ENCODE measurements at places on chromosomes 6 and 20.

GRCh38 chr6:11439017-11439420 is 98.5 kb upstream of the TMEM170B start:
- DNase-seq: no peak

GRCh38 chr6:37283268-37283667 is 25.3 kb upstream of the TMEM217 start:
- no peak for DNase-seq

DNA sequence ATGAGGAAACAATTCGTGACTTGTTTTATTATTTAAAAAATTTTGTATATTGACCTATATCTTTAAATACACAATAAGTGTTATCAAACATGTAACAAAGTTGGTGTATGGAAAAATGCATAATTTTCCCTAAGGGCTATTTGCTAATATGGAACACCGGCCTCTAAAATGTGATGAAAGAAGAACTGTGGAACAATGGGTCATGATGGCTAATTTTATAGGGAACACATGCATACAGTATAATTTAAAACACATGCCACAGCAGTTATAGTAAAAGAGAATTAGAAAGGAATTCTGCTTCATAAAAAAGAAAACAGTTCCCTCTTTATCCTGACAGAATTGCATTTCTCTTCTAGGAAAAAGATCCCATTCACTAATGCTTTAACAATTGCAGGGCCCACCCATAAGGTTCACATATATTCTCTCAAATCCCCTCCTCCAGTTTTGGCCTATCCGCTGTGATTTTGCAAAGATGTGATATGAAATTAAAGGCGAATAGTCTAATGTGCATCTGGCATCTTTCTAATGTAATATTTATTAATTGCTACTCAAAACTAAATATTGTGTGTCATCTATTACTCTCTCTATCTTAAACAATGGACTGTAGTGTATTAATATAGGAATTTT is 628.1 kb upstream of the CITED2 start:
- no peak for DNase-seq

- DNase-seq: no peak
These were observed 625.7 kb upstream of the PTCHD4 start for GRCh38 chr6:48736501-48737206.

DNA sequence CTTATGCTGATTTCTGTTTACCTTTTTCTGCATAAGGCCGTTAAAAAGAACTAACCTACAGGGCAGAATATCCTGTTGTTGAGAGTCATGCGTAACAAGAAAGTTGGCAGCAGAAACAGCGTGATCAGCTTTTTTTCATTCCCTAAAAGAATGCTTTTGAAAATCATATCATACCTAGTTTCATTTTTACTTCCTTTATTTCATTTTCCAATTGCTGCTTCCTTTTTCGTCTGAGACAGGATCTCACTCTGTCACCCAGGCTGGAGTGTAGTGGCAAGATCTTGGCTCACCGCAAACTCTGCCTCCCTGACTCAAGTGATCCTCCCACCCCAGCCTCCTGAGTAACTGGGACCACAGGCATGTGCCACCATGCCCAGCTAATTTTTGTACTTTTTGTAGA is 4.1 kb downstream of the CALHM6 start:
- DNase-seq: no peak

- no peak for DNase-seq
These were observed 40.5 kb upstream of the EDN3 start for GRCh38 chr20:59259946-59260345.

GRCh38 chr6:41850861-41851260 is 44.3 kb downstream of the USP49 start:
- DNase-seq: no peak

DNA sequence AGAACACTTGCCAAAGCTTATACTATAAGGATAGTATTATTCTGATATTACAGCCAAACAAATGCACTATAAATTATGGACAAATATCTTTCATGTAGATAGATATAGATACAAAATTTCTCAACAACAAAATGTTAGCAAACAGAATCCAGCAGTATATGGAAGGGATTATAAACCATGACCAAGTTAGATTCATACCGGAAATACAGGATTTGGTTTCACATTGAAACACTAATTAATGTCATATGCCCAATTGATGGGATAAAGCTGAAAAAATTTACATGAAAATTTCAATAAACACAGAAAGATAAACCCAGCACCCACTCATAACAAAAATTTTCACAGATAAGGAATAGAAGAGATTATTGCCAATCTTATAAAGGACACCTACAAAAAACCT is 770.3 kb upstream of the SLC35B3 start:
- DNase-seq: no peak

DNA sequence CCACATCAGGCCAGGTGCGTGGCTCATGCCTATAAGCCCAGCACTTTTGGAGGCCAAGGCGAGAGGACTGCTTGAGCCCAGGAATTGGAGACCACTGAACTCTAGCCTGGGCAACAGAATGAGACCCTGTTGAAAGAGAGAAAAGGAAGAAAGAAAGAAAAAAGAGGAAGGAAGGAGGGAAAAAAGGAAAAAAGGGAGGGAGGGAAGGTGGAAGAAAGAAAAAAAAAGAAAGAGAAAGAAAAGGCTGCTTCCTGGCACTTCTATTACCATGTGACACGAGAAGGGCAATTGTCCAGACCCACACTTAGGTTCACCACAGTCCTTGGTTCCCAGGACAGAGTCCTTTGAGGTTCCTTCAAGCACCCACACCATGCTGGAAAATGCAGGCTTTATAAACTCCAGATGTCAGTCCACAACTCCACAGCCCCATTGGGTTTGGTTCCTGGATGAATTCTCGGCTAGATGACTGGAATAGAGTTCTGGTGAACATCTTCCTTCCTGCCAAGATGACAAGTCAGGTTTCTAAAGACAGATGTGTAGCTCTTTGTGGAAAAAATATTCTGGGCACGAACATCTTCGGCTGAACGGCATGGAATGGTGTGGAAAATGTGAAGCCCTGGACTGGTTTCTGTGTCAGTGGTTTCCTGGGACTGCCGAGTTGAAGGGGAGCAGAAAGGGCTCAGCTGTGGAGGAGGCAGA is 32.5 kb downstream of the NT5E start:
- DNase-seq: no peak

DNA sequence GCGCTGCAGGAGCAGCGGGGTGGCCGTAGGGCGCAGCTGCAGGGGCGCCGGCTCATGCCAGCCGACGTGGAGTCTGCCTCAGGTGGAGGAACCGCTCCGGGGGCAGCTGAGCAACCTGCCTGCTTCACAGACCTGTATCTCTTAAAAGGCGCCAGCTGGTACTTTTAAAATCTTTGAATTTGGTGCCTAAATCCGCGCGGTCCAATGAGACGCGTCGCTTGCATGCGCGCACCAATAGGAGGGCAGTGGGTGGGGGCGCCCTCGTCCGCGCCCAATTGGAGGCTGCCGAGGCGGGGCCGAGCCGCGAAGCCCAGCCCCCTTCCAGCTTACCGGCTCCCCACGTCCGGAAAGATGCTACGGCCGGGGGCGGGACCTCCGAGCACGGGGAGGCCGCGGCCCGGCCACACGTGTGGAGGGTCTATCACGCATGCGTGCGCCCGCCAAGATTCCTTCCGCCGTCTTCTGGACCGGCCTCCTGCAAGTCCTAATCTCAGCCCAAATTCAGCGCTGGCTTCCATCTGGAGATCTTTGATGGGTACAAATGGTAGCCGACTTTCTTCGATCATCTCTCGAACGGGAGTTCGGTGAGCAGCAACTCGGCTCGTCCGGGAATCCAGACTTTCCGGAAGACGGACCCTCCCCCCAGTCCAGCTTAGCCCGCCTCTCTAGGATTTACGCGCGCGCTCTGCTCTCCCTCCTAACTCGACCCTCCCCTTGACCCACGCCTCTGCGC is at the start of gene FBXO5:
TSS of gene FBXO5 (minus strand) at position 138 of the 733 bp plus-strand sequence. CDS start at position 56, 82 bp downstream.
- DNase-seq: peak; percentile 94

DNA sequence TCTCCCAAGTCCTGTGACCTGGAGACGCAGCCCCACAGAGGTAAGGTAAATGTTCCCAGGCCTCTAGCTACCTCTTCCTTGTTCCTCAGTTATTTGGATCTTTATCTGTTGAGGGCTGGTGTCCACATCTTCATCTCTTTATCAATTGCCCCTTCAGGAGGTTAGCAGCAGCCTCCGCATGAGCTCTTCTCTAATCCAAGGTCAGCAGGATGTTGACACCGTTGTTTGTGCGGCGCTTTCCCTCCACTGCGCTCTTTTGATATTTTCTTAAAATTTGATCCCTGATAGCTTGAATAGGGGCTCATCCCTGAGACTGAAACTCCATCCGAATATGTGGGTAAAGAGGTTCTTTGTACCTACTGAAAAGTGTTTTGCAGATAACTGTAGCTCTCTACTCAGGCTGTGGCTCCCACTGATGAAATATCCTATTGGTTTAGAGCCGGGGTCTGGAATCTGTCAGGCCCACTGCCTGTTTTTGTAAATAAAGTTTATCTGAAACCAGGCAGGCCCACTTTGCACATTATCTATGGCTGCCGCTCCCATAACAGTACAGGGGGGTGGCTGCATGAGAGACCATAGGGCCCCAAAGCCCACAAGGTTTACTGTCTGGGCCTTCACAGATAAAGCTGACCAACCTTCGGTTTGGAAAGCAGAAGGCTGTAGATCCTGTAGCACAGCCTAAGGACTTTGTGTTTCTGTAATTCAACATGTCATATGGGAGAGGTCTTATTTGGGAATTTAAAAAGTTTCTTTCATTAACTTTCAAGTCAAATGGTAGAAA is 362.6 kb downstream of the QKI start:
- DNase-seq: no peak

DNA sequence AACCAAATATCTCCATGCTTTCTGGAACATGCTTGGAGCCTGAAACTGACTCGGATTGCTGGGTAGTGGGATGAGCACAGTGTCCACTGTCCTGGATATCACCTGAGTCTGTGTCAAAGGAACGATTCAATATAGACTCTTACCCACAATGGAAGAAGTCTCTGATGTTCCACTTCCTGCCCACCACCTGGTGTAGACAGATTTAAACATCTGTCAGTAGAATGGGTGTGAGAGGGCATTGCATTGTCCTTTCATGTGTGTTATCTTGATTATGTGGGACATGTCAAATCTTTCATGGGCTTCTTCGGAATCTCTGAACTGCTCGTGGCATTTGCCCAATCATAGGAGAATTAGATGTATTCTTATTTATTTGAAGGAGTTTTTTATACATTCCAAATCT is 20.8 kb downstream of the ULBP3 start:
- DNase-seq: no peak

GRCh38 chr20:14331646-14332045 is 5.8 kb downstream of the FLRT3 start:
- DNase-seq: no peak

- no peak for DNase-seq
These were observed 975 bp upstream of the TFAP2A start for GRCh38 chr6:10415617-10416480.

- DNase-seq: no peak
These were observed 60.2 kb downstream of the TFAP2C start for GRCh38 chr20:56689318-56689717.

- no peak for DNase-seq
These were observed 24.7 kb upstream of the MROH8 start for GRCh38 chr20:37204056-37204455.

GRCh38 chr6:170212956-170213636 is 77.8 kb downstream of the DLL1 start:
- no peak for DNase-seq

- no peak for DNase-seq
These were observed 14.6 kb downstream of the RPS6KA2 start for GRCh38 chr6:166612471-166612881.

GRCh38 chr6:149694921-149695320 is 23.0 kb downstream of the LATS1 start:
- DNase-seq: no peak

All from activated T-cell treated with anti-CD3 and anti-CD28 coated beads for 4 hours (primary cell).